Ovary (tissue), 10 donors: ENCODE measurements at places on chromosomes 3 and 15.

- DNase-seq = peak; percentile 64
Observed at GRCh38 chr15:39581793-39582285, 960 bp downstream of the THBS1 start.

GRCh38 chr3:44079916-44080315 is 161.8 kb upstream of the TOPAZ1 start:
- no peak for DNase-seq

DNA sequence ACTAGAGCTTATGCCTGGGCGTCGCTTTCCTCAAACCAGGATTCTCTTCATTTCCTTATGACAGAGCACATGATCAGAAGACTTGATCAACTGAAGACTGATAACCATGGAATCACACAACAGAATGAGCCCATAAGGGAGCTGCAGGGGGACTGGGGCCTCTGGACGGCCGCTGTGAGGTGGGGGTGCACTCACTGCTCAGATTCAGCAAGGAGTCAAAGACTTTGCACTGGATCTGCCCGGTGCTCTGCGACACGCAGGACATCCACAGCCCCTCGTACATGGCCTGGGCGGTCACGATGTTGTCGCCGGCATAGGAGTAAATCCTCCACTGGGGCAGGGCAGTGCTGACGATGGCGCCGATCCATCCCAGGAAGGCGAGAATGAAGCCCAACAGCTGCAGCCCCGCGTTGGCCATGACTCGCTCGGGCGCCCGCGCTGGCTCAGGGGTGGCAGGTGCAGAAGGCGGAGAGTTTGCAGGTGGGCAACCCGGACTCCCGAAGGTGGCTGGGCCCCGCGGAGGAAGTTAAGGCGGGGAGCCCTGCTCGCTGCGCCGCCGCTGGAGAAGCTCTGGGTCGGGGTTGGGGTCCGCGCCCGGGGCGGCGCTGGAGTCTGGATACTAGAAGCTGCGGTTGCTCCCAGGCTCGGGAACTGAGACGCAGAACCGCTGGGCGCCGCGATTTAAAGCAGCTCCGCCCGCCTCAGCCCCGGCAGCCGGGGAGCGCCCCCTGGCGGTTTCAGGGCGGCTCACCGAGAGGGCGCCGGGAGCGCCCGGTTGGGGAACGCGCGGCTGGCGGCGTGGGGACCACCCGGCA is at the start of gene CLDN1:
TSS of gene CLDN1 (minus strand) at position 658 of the 815 bp plus-strand sequence. CDS start at position 418, 240 bp downstream.
- peak; percentile 87 for DNase-seq

DNA sequence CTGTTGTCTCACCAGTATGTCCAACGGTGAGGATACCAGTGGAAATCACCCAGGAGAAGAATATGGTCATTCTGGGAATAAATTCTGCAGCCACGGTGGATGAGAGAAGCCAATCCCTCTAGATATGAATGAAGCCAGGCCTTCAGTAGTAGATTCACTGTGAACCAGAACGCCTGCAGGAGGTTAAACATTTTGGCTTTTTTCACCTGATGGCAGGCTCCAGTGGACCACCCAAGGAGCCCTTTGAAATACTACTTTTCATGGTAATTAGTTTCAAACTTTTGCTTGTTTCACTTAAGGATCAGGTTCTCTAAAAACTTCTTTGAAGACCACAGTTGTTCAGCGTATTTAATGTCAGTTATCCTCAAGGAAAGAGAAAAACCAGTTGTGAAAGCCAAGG is 353.4 kb downstream of the RORA start:
- DNase-seq = no peak

GRCh38 chr3:184073621-184074020 is 20.8 kb downstream of the HTR3C start:
- DNase-seq = no peak

GRCh38 chr3:197007296-197007940 is 22.2 kb downstream of the MELTF start:
- DNase-seq = no peak

DNA sequence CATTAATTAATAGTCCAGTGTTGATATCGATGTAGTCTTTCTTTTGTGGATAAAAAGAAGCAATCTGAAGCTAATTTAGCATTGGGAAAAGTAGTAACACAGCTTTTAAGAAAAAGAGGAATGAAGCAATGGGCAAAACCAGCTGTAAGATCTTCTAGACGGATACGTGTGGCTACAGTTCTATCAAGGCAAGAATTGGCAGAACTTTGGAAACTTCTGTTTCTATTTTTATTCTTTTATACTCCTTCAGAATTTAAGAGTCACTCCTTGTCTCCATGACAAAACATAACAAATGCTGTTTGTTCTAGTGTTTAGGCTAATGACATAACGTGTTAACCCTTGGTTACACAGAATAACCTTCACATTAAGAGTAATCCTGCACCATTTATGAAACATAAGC is 289.2 kb downstream of the ROBO2 start:
- no peak for DNase-seq

GRCh38 chr15:46300716-46301115 is 665.9 kb downstream of the SQOR start:
- DNase-seq = no peak

- no peak for DNase-seq
Observed at GRCh38 chr3:30189900-30190299, 416.5 kb upstream of the TGFBR2 start.

GRCh38 chr3:185558395-185558794 is 6.0 kb upstream of the LIPH start:
- no peak for DNase-seq

- no peak for DNase-seq
Observed at GRCh38 chr15:101159096-101159935, 92.5 kb downstream of the CHSY1 start.

DNA sequence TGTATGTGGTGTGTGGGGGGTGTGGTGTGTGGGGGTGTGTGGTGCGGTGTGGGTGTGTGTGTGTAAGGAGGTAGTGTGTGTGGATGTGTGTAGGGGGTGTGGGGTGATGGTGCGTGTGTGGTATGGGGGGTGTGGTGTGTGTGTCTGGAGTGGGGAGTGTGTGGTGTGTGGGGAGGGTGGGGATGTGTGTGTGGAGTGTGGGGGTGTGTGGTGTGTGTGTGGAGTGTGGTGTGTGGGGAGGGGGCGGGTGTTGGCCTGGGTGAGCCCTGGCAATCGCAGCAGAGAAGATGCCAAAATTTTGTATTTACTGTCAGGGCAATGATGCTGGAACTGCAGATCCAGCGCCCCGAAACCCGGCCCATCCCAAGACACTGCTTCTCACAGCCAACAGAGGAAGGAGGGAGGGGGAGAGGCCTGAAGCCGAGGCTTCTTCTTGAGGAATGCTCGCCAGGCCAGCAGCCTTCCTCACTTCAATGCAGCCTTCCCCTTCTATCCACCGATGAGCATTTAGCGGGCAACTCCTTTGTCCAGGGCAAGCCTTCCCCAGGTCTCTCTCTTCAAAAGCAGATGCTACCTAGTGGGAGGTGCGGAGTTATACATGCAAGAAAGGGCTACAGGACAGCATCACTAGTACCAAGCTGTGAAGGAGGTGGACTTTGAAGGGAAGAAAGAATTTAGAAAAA is 11.9 kb upstream of the SRP14 start:
- DNase-seq = no peak
